Stimulated activated CD4-positive, alpha-beta T cell treated with anti-CD3 and anti-CD28 coated beads, Interleukin-15, amount 100 ng/mL, for 1 hour (primary cell): ENCODE measurements at places on chromosomes 6 and 20.

- no peak for DNase-seq
Measured at GRCh38 chr20:56925831-56926170, 296.7 kb downstream of the TFAP2C start.

GRCh38 chr6:25834950-25835349, 3.1 kb upstream of the SLC17A1 start:
- DNase-seq, result no peak

GRCh38 chr6:20533746-20534294, 437 bp upstream of the CDKAL1 start:
- DNase-seq, result no peak

GRCh38 chr6:130206479-130206878, 16.3 kb downstream of the SAMD3 start:
- no peak for DNase-seq

DNA sequence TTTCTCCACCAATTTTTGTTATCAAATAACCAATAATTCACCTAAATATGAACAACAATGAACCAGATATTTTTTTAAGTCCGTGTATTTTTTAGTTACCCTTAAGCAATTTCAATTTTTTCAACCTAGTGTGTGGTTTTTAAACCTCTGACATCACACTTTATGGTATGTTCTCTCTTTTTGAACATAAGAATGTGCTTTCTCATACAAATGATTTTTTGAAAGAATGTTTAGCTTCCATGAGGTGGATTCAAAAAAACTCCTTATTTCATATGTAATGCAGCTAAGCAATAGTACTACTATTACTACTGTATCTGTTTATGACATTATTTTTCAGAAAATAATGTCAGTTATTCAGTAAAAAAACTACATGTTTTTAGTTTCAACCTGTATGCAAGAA, 19.4 kb upstream of the MEI4 start:
- no peak for DNase-seq

DNA sequence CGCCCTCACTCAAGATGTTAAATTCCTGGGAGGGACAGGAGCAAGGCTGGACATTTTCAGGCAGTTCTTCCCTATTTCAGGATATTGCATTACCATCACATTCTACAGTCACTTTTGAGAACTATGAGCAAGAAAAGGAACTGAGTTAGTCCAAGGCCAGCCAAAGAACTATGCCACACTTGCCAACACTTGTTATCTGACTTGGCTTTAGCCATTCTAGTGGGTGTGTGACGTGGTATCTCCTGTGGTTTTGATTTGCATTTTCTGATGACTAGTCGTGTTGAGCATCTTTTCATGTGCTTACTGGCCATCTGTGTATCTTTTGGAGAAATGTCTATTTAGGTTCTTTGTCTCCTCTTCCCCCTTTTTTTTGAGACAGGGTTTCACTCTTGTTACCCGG, 12.0 kb downstream of the XRN2 start:
- DNase-seq, result no peak

DNA sequence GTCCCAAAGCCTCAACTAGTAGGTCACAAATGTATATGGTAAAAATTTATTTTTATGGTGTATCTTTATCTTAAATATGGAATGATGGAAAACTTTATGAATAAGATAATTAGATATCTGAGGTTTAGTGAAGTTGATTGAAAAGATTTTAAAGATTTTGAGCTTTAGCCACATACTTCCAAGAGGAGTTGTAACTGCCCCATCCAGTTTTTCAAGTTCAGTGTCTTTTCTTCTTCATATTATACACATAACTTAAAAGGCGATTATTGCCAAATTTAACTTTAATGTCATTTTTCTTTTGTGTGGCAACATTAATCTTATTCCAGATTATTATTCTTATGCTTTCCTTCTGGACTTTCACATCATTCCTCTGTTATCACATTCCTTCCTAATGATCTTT, 266.4 kb downstream of the TINAG start:
- DNase-seq, result no peak

DNA sequence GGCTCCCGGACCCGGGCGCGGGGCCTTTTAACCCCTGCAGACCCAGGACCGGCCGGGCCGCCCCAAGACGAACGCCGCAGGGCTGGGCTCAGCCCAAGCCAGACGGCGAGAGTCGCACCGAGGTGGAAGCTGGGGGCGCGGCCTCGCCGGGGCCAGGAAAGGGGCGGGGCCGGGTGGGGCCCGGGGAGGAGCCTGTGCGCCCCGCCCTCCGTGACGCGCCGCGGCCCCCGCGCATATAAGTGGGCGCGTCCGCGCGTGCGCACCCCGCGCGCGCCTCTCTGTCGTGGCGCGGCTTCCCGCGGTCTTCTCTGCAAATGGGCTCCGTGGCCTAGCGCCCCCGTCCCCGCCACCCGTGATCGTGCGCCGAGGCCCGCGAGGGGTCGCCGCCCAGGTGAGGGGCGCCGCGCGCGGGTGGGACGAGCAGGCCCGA, at the start of gene PPDPF:
PPDPF (plus strand) TSS at position 262 of the 430 bp plus-strand sequence. CDS start 544 bp downstream, outside the sequence.
- DNase-seq, result peak; percentile 84

GRCh38 chr20:60252866-60253265, 294.6 kb downstream of the CDH26 start:
- no peak for DNase-seq

DNA sequence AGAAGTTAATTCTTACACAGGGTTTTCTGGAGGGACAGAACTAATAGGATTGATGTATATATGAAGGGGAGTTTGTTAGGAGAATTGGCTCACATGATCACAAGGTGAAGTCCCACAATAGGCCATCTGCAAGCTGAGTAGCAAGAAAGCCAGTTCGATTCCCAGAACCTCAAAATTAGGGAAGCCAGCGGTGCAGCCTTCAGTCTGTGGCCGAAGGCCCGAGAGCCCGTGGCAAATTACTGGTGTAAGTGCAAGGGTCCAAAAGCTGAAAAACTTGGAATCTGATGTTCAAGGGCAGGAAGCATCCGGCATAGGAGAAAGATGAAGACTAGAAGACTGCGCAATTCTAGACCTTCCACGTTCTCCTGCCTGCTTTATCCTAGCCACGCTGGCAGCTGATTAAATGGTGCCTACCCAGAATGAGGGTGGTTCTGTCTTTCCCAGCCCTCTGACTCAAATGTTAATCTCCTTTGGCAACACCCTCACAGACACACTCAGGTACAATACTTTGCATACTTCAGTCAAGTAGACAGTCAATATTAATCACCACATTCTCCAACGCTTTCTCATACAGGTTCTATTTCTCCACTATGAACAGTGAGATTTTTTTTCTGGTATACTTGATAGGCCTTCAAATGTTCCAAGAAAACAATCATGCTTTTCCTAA, 357.0 kb downstream of the LAMA2 start:
- no peak for DNase-seq
